Upper lobe of left lung (tissue), 6 donors: ENCODE measurements at places on chromosomes 1 and 21. TPM values are rescaled to one million over a fixed set of nuclear protein-coding genes. Genes with fewer than 3 reads are reported as not detected.

DNA sequence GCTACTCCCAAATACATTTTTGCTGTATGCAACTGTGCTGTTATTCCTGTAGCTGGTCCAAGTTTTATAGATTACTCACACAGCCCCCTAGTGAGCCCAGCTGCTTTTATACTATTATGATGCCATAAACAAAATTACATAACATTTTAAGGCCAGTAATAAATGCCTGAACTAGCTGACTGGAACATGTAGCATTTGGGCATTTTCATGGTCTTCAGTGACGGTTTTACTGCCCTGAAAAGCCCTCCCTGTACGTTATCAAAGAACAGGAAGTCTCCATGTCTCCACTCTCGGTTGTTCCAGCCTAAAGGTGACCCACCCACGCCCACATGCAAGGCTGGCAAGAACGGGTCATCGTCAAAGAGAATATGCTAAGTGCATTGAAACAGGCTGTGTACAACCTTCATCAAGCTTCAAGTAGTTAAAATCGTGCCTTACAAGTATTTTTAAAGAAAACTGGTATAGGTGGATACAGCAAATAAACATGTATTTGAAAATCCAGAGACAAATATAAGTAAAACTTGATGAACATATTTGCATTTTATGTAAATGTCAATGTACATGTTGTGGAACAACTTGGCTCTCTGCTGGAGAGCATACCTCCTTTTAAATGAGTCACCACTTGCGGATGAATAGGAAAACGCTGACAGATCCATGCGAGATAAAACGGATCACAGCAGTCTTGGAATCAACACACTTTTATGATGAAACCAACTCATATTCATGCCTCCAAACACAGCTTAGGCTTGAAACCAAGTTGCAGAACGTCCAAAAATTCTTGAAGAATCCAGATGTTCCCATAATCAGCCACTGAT is 520.5 kb downstream of the SMYD3 start:
- DNase-seq: no peak

DNA sequence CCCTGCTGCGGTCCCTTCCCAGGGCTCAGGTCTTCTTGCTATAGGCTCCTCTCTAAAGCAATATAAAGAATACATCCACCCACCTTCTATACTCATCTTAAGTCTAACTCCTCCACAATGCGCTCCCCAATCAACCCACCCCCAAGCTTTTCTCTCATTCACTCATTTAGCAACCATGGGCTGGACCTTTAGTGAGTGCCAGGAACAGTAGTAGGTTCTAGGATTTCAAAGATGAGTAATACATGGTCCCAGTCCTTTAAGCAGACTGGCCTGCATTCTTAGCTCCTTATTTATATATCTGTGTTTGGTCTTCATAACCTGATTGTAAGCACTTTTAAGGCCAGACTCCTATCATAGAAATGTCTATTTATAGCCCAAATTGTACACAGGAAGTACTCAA is 5.9 kb downstream of the CAMK1G start:
- DNase-seq: no peak

GRCh38 chr1:16117369-16117768 is 38.5 kb downstream of the EPHA2 start:
- no peak for DNase-seq

NID1 gene
- 81.1 TPM for total RNA-seq

F13B gene
- total RNA-seq: not detected

DNA sequence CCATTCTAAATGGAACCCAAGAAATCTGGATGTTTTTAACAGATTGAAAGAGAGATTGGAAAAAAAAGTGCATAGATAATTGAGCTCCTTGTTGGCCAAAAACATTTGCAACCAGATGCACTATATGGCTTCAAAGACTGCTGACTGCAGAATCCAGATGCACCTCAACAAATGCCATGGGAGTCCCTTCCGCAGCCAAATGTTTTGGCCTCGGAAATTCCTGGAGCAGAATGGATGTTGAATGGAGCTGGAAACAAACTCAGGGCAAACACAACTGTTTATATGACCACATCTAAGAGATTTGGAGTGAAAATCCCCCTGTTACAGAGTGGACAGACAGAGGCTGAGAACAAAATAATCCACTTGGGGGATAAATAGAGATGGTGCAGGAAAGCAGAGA is 285.0 kb upstream of the NFIA start:
- DNase-seq: no peak

DNA sequence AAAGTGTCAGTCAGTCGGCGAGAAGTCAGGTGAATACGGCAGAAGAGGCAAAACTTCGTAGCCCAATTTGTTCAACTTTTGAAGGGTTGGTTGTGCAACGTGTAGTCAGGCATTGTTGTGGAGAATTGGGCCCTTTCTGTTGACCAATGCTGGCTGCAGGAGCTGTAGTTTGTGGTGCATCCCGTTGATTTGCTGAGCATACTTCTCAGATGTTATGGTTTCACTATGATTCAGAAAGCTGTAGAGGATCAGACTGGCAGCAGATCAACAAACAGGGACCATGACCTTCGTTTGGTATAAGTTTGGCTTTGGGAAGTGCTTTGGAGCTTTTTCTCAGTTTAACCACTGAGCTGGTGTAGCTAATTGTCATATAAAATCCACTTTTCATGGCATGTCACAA is 190.2 kb upstream of the ADAMTS5 start:
- no peak for DNase-seq

GRCh38 chr1:66778266-66778665 is 22.8 kb downstream of the INSL5 start:
- no peak for DNase-seq

ANKRD45 gene
- 8.4 TPM for total RNA-seq

GRCh38 chr1:15226388-15227255 is 20.4 kb upstream of the FHAD1 start:
- no peak for DNase-seq

GBP1 gene
- 19.4 TPM for total RNA-seq

LCE7A gene
- not detected for total RNA-seq

ZYG11A gene
- total RNA-seq: not detected

- DNase-seq: no peak
Measured at GRCh38 chr21:39048064-39048463, 135.2 kb downstream of the PSMG1 start.

GRCh38 chr1:203300441-203301330 is 4.6 kb upstream of the BTG2 start:
- DNase-seq: no peak

GRCh38 chr1:87851490-87851889 is 522.8 kb downstream of the LMO4 start:
- no peak for DNase-seq

- DNase-seq: no peak
Measured at GRCh38 chr1:224170748-224171478, 12.1 kb upstream of the DEGS1 start.

RNF186 gene
- not detected for total RNA-seq

SMIM1 gene
- 4.1 TPM for total RNA-seq

- DNase-seq: no peak
Measured at GRCh38 chr1:202046748-202047708, 36.6 kb downstream of the ELF3 start.

- peak; percentile 79 for DNase-seq
Measured at GRCh38 chr21:45467221-45467779, 62.3 kb downstream of the COL18A1 start.

- DNase-seq: no peak
Measured at GRCh38 chr21:41406340-41406739, 19.7 kb upstream of the MX1 start.

DNA sequence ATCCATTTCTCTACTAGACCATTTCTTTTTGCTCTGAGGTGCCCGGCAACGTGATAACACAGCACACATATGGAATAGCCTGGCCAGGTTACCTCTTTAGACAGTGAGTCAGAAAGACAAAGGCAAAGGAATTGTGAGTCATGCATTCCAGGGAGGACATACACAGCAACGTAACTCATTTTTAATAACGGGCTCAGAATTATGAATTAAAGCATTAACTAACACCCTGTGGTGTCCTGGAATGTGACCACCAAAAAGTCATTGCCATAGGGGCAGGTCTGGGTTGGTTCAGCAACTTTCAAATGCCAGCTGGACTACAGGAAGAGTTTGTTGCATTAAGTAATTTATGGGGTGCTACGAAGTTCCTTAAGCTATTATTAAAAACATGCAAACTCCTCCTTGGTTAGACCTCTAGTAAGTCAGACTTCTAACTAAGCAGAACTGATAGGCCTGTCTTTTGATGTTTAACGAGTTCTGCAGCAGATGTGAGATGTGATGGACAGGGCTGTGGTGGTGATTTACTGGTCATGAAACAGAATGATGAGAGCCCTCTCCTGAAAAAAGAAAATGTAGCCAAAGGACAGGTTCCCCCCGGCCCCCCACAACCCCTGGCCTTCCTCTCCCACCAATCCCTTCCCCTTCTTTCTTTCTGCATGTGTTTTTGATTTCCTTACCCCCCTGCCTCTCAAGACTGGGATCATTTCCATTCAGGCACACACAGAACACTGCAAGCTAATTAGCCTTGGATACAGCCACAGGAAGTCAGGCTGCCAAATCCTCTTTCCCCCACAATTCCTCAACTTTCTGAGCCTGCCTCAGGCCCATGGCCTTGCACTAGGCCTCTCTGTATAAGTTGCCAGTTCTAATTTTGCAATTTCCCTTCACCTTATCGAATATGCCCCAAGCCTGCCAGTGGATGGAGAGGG is 88.9 kb upstream of the HAO2 start:
- no peak for DNase-seq

NUP210L gene
- 0.11 TPM for total RNA-seq

EGLN1 gene
- 30.4 TPM for total RNA-seq

GRCh38 chr1:27886744-27887143 is 14.4 kb downstream of the THEMIS2 start:
- DNase-seq: no peak

GRCh38 chr1:65247419-65248359 is 61.7 kb upstream of the DNAJC6 start:
- no peak for DNase-seq
